Pericardium fibroblast (primary cell): ENCODE measurements at places on chromosomes 2 and 18. TPM values are rescaled to one million over a fixed set of nuclear protein-coding genes. Genes with fewer than 3 reads are reported as not detected.

PRR30 gene
- total RNA-seq = not detected in 2 replicates

OTOS gene
- total RNA-seq = not detected in 2 replicates

ADD2 gene
- 0.12 and 1.2 TPM in 2 replicates for total RNA-seq

SNORC gene
- total RNA-seq = 0.12 and 0.17 TPM in 2 replicates

HSBP1L1 gene
- total RNA-seq = 13.0 and 15.8 TPM in 2 replicates

VWA3B gene
- not detected in 2 replicates for total RNA-seq

OTX1 gene
- total RNA-seq = 0.70 TPM in 1 of 2 replicates, not detected in the other

REEP1 gene
- total RNA-seq = 0.12 and 2.0 TPM in 2 replicates

FAM124B gene
- total RNA-seq = not detected in 2 replicates

QPCT gene
- total RNA-seq = 2.8 and 9.0 TPM in 2 replicates

COLEC11 gene
- total RNA-seq = 1.4 and 8.9 TPM in 2 replicates

PCARE gene
- not detected in 2 replicates for total RNA-seq

EVX2 gene
- 0.09 TPM in 1 of 2 replicates, not detected in the other for total RNA-seq

RAB1A gene
- 87.7 and 89.5 TPM in 2 replicates for total RNA-seq

ANKRD30BL gene
- not detected in 2 replicates for total RNA-seq

PAIP2B gene
- 0.35 and 1.9 TPM in 2 replicates for total RNA-seq

MYO5B gene
- total RNA-seq = under 0.01 and 0.82 TPM in 2 replicates

CDH7 gene
- not detected in 2 replicates for total RNA-seq

NFATC1 gene
- 7.5 and 8.3 TPM in 2 replicates for total RNA-seq

SMCHD1 gene
- 22.1 and 33.1 TPM in 2 replicates for total RNA-seq

HOXD4 gene
- 0.12 and 2.7 TPM in 2 replicates for total RNA-seq

NT5DC4 gene
- not detected in 2 replicates for total RNA-seq

TUBB8B gene
- not detected in 2 replicates for total RNA-seq

ALPP gene
- not detected in 2 replicates for total RNA-seq

UGT1A5 gene
- total RNA-seq = not detected in 2 replicates

DPP10 gene
- not detected in 2 replicates for total RNA-seq

PARD3B gene
- total RNA-seq = 5.3 and 6.8 TPM in 2 replicates

EHD3 gene
- total RNA-seq = 12.0 and 14.5 TPM in 2 replicates

TUBA3E gene
- not detected in 2 replicates for total RNA-seq

FBLN7 gene
- total RNA-seq = 3.7 and 5.4 TPM in 2 replicates

CENPA gene
- 0.23 and 0.34 TPM in 2 replicates for total RNA-seq

ITPRIPL1 gene
- total RNA-seq = 0.34 and 0.35 TPM in 2 replicates
